ENCODE measurements at places on chromosomes 2 and 18. TPM values are rescaled to one million over a fixed set of nuclear protein-coding genes. Genes with fewer than 3 reads are reported as not detected.

GRCh38 chr2:109378682-109379081, 235.1 kb downstream of the SEPTIN10 start:
- no peak for DNase-seq

- DNase-seq = no peak
Observed at GRCh38 chr18:32707147-32707546, 65.7 kb downstream of the KLHL14 start.

GRCh38 chr2:190844700-190845401, 35.8 kb upstream of the GLS start:
- no peak for DNase-seq

GRCh38 chr18:76453057-76453561, 41.9 kb downstream of the ZNF516 start:
- DNase-seq = no peak

- DNase-seq = no peak
Observed at GRCh38 chr2:39689876-39690275, 24.2 kb downstream of the TMEM178A start.

- no peak for DNase-seq
Observed at GRCh38 chr18:65968239-65969004, 217.6 kb downstream of the CDH7 start.

GRCh38 chr2:46381871-46382270, 84.7 kb downstream of the EPAS1 start:
- no peak for DNase-seq

Gene CHRNG
- not detected for polyA plus RNA-seq

Gene ECEL1
- polyA plus RNA-seq = 1.4 TPM

Gene COL4A3
- polyA plus RNA-seq = 0.55 TPM
